ENCODE measurements at places on chromosomes 6 and 20.

- DNase-seq, result peak; percentile 4
These were observed 42.4 kb upstream of the ADGRF4 start for GRCh38 chr6:47655719-47656595.

GRCh38 chr20:23135449-23136420, 49.6 kb upstream of the CD93 start:
- DNase-seq, result no peak

DNA sequence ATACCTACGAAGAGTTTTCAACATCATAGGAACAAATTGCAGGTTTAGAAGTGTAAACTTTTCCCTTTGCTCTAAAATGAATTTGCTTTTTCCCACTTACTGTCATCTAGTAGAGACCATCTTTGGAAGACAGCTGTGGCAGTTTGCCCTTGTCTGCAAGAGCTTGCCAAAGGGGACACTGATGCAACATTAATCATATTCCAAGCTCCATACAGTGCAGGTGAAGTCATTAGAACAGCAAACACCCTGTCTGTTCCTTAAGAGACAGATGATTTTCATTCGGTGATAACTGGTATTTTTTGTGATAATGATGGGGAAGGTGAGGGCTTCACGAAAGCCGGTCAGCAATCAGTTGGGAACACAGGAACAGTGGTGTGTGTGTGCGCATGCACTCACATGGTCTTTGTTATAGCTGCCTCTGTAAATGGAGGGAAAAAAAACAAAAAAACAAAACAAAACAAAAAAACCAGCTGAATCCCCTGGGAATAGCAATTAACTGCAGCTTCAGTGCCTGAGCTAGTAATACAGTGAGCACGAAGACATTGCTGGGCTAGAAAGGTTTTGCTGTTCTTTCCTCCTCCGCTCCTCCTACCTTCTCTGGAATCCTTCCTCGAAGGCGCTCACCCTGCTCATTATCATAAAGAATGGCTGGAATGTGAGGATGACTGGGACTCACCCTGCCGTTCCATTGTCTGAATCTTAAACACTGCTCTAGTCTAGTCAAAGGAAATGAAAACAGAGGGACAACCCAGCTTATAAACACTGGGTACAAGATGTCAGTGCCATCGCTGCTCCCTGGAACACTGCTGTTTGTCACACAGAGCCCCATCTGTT, 35.2 kb upstream of the KIF13A start:
- DNase-seq, result no peak

DNA sequence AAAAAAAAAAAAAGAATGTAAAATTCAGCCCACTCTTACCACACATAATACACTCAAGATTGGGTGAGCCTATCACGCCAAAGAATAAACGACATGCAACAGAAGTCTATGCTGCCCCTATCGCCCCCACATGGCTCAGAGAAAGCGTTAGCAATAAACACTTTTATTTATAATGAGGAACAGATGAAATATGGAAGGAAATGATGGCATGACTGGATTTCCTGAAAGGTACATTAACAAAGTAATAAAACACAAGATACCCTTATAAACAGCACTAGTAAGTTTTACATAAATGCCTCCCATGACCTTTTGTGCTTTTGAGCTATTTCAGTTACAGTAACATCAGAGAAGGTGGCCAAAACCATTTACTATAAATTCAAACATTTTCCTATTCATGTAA, 71.4 kb upstream of the SCAF8 start:
- DNase-seq, result no peak

GRCh38 chr20:35883778-35884540, 70.3 kb downstream of the SCAND1 start:
- peak; percentile 46 for DNase-seq

DNA sequence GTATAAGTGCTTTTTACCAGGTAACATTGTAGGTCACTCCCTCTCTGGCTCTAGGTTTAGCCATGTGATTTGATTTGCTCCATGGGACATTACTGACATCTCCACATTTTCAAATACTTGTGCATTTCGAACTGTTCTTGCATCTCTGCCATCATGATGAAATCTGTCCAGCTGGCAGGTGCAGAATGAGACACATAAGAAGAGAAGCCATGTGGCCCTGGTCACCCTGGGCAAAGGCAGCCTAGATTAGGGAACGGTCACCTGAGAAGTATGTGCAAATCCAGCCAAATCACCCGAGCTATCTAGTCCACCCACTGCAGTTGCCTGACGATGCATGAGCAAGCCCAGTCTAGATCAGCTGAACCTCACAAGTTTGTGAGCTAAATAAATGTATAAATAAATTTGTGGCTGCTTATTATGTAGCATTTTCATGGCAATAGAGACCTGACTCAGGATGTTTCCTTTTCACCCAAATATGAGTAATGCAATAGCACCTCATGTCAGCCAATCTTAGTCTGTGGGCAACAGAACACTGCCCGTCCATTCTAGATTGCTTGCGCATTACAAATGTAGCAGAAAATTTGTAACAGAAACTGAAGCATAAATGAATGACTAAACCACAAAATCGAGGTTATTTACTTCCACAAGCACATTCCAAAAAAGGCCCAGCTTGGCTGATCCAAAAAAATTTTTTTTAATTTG, 115.2 kb downstream of the PAK5 start:
- DNase-seq, result no peak

- DNase-seq, result no peak
These were observed 71.1 kb upstream of the FOXQ1 start for GRCh38 chr6:1240766-1241318.

DNA sequence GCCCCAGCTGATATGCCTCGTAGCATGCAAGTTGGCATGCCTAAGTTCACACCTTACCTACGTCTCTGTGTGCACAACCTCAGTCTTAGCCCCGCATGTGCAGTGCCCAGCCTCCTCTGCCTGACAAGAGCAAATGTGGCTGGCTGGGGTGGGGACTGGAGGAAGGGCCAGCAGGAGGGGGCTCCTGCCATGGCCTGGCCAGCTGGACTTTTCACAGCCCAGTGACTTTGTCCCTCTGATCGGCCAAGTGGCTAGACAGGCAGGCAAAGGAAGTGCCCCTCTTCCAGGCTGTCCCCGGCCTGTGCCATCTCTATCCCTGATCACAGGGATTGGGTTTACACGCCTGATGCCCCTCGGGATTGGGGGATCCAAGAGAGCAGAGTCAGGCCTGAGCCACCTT, 49.5 kb upstream of the SIRPA start:
- DNase-seq, result no peak

DNA sequence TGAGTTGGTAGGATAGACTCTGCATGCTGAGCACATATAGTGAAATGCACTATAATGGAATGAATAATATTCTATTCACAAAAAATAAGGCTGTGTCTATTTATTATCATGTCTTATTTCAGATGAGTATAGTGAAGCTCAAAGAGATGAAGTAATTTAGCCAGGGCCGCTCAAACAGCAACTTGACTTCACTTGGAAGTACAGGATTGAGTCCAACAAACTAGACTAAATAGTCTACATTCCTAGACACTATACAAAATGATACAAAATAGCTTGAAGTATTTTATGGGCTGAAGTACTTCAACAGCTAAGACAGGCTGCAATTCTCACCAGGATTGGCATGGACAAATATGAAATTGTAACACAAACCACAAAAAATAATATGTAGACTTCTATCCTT, 144.5 kb upstream of the DST start:
- no peak for DNase-seq

DNA sequence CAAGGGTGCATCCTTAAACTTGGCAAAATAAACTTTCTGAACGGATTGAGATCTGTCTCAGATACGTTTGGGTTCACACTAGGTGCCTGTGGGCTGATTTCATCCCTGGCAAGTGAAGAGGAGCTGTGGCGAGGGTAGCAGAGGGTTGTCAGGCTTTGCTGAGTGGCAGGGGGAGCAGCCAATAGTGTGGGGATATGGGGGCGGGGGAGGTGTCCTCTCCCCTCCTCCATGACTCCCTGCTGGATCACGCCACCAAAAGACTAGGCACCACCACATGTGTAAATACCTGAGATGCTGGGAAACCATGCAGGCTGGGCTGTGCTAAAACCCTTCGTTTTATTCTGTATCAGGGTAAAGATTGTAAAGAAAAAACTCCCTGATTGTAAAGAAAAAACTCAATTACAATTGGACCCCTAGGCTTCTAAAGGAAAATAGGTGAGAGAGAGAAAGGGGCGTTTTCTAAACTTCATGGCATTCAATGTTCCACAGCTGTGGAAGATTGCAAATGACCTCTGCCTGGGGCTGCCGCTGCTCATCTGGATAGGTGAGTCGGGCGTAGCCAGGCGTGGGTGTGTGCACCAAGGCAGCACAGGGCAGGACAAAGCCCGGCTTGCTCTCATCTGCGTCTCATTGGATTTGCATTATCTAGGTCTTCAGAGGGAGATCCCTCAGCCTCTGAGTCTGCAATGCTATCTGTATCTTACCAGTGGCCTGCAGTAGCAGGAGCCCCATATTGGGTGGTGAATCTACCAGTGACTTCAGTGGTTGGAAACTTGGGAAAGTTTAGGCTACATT, 26.9 kb upstream of the ADTRP start:
- no peak for DNase-seq

GRCh38 chr20:25230166-25230831, 17.6 kb upstream of the PYGB start:
- DNase-seq, result no peak

- no peak for DNase-seq
These were observed 215.1 kb upstream of the ZNF217 start for GRCh38 chr20:53808733-53809132.

GRCh38 chr6:136012943-136013342, 161.4 kb downstream of the PDE7B start:
- DNase-seq, result no peak

DNA sequence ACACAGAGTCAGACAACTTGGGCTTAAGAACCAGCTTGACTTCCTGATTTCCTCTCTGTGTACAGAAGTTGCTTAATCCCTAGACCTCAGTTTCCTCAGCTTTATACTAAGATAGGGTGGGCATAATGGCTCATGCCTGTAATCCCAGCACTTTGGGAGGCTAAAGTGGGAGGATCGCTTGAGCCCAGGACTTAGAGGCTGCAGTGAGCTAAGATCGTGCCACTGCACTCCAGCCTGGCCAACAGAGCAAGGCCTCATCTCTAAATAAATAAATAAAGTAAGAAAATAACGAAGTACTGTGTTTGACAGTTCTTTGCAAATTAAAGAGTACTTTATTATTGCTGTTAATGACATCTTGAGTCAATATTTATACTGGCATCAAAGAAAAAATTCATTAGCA, 41.7 kb downstream of the CNKSR3 start:
- no peak for DNase-seq

- no peak for DNase-seq
These were observed 8.8 kb downstream of the SRPK1 start for GRCh38 chr6:35911871-35912653.

DNA sequence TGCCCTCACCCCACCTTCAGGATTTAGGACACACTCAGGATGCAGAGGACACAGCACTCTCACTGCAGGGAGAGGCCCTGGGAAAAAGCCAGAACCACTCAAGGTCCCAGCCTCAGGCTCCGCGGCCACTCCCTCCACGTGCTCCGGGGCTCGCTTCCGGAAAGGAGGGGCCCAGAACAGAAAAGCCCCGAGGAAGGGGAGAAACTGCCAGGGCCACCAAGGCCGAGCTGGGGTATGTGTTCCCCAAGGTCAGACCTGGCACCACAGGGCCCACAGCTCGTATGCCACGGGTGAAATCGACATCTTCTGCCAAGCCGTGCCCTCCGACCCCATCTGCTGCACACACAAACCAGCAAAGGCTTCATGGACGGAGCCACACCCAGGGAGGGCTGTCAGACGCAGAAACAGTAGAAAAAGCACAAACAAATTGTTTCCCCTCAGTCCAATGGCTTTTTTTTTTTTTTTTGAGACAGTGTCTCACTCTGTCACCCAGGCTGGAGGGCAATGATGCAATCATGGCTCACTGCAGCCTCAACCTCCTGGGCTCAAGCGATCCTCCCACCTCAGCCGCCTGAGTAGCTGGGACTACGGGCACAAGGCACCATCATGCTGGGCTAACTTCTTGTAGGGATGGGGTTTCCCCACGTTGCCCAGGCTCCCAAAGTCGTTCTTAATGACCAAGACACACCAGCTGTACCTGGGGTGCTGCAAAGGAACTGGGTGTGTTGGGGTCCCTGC, 33.4 kb downstream of the SLC2A4RG start:
- DNase-seq, result no peak

- DNase-seq, result no peak
These were observed 34.7 kb upstream of the TGM3 start for GRCh38 chr20:2261046-2261485.

DNA sequence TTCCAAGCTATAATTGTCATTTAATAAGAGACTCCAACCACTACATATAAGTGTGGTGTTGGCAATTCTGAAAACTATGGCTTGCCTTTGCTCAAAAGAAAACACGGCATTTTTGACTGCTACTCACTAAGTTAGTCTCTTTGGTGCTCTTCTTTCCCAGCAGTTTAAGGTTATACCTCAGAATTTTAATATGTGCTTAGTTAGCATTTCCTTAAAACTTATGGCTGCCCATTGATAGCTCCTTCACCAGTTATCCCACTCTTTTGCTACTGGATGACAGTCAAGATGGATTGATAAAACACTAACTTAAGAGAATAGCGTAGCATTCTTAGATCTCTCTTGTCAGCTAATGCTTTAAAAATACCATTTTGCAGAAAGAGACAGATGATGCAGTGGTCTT, 34.1 kb downstream of the GOPC start:
- no peak for DNase-seq

- DNase-seq, result peak; percentile 41
These were observed 632 bp downstream of the PCMT1 start for GRCh38 chr6:149750136-149750609.

DNA sequence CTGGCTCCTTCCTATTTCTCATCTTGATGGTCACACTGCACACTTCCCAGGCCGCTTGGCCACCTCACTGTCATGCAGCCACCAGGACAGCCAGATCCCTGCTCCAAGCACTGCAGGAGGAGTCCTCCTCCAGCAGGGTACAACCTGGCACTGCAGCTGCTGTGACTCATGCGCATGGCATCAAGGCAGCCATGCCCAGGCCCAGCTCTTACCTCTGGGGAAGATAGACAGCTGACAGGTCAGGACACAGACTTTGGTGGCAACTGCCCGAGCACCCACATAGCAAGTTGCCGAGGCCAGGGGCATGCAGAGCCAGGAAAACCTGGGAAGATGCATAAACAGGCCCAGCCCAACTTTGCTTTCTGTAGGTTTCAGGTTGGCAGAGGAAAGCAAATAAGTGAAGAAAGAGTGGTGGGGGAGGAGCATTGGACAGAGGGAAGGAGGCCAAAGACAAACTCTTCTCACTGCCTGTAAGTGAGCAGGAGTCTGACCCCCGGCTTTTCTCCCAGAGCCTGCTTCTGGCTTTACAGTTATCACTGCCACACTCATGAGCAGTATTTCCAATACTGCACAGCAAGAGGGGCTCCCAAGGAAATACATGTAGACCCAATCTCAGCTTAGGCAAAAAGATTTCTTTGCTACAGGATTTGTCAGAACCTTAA, 38.8 kb downstream of the SLC22A3 start:
- no peak for DNase-seq

Measured in stimulated activated CD4-positive, alpha-beta T cell treated with anti-CD3 and anti-CD28 coated beads, Interleukin-4, amount 100 ng/mL, for 4 hours (primary cell).